CD4-positive, alpha-beta T cell treated with Interleukin-4 for 4 hours (primary cell): ENCODE measurements at places on chromosomes 6 and 20.

- no peak for DNase-seq
Measured at GRCh38 chr6:99073223-99073622, 125.5 kb upstream of the FBXL4 start.

DNA sequence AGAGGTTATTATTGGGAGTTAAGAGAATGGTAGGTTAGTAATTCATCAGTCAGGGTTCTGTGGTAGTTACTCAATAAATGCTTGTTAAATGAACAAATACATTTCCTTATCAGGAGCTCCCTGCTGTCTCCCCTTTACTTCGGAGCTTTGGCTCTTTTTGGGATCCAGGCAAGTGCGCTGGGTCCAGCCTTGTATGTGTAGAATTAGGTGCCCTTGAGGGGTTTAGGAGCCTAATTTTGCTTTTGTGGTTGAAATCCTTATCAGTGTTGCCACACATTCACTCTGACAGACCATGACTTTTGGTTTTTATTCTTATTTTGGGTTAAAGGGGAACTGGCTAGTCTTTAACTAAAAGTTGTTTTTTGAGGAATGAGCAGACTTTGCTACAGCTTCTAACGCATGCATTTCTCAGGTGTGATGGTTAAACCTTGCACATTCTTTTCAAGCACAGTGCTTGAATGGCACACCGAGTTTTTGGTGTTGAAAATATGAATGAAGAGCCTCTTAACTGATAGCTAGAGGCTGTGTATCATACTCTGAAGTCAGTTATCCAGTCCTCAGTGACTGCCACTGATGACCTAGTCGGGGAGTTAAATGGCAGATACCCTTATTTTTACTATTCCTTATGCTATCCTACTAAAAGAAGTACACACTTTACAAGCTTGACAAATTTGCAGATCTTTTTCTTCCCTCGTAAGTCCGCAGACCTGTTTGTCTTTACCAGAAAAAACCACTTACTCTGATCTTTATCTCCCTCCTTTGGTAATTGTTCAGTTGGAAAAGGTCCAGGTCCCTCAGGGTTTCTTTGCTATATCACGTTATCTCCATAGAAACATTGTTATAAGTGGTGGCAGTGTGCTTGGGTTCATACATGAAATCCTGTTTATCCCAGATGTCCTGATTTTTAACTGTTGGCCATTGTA is 50.7 kb upstream of the PLCG1 start:
- no peak for DNase-seq

DNA sequence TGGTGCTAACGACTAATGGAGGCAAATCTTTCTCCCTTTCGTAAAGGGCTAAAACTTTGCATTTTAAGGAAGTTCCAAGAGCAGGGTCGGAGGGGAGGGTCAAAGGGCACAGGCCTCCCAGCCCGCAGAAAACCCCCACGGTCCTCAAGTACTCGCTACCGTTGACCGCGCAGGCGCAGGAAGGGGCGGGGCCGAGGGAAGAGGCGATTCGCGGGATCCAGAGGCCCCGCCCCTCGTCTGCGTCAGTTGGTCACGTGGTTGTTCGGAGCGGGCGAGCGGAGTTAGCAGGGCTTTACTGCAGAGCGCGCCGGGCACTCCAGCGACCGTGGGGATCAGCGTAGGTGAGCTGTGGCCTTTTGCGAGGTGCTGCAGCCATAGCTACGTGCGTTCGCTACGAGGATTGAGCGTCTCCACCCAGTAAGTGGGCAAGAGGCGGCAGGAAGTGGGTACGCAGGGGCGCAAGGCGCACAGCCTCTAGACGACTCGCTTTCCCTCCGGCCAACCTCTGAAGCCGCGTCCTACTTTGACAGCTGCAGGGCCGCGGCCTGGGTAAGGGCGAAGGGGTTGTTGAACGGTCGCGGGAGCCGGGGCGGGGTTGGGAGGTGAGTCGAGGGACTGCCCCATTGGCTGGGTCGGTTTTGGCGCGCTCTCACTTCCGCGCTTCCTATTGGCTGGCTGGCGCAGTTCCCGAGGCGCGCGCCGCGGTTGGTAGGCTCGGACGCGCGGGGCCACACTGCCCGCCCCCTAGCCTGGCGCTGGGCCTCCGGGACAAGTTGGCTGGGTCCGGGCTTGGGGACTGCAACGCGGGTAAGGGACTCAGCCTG is at the start of gene GMNN:
Gene GMNN (plus strand): TSS at position 242 of the 824 bp plus-strand sequence. CDS start 2,310 bp downstream, outside the sequence.
- DNase-seq = peak; percentile 94

- DNase-seq = no peak
Measured at GRCh38 chr6:142357879-142358278, 56.1 kb downstream of the ADGRG6 start.

DNA sequence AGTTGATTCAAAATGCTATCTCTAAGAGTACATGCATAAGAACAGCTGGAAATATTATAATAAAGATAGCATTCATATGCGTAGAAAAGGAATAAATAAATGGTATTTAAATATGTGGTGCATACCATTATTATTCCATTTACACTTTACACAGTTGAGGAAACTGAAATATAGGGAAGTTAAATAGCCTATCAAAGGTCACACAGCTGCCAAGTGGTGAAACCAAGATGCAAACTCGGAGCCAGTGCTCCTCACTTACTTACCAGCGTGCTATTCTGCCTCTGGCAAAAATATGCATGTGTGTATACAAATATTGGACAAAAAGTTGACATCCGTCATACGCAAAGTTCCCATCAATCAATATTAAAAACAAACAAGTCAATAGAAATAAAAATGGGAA is 22.3 kb upstream of the ANKEF1 start:
- no peak for DNase-seq

DNA sequence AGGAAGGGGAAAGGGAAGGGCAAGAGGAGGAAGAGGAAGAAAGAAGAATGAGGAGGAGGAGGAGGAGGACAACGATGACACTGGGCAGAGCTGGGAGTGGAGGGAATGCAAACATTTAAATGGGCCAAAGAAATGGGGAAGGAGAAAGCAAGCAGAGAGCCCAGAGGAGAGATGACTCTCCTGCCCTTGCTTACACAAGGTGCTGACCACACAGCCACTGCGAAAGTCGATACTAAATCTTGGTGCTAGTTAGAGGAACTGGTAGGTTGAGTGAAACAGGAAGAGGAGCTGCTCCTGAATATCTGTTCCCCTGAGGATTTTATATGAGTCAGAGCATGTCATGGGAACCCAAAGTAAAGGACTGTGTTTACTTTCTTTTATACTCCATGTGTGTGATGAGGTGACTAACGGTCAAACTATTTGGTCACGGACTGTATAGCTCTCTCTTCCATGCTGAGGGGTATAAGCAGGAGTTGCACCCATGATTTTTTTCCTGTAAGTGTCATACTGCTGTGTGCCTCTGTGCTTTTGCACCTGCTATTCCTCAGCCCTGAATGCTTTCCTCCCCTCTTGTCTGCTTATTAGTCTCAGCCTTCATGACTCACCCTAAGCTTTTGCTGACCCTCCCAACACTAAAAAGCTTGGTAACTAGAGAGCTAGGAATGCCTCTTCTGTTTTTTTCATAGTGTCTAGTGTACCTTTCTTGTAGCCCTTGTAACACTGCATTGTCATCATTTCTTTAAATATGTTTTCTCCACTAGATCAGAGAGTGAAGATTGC is 9.5 kb upstream of the PAQR8 start:
- no peak for DNase-seq

- DNase-seq = no peak
Measured at GRCh38 chr6:151247490-151247889, 7.7 kb downstream of the AKAP12 start.

DNA sequence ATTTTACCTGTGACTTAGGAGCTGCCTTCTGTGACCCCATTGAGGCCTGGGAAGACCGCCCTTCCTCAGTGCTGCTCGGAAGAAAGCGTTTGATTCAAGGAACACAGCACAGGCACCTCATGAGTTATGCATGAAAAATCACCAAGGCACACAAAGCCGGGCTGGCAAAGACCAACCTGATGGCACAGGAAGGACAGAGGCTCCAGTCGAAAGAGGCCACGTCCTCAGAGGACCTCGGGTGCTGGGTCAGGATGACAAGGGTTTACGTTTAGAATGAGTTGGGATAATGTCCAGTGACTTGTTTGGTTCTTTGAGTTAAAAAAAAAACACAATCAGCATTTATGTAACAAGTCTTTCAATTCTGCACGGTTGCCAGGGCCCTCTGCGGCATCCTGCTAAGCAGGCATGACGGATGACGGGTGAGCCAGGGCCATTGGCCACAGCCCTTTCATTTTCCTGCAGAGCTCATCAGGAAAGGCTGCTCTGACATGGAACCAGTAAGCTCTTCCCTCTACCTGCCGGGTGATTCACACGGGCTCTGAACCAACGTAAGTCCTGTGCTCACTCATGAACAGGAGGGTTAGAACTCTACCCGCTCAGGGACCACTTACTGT is 112.8 kb downstream of the DACT2 start:
- no peak for DNase-seq

DNA sequence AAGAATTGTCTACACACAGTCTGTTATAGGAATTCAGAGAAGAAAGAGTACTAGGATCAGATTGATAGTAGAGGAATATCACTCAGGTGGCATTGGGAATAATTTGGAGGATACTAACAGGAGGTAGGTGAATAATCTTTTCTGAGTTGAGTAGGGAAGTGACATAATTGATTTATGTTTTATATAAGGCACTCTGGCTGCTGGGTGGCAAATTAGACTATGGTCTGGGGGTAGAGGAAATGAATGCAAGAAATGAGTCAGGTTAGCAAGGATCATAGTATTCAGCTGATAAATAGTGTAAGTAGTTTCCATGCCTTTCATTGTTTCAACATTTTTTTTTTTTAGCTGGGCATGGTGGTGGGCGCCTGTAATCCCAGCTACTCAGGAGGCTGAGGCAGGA is 113.3 kb downstream of the CDKAL1 start:
- no peak for DNase-seq

GRCh38 chr6:104134876-104135275 is 724.8 kb downstream of the HACE1 start:
- DNase-seq = no peak

DNA sequence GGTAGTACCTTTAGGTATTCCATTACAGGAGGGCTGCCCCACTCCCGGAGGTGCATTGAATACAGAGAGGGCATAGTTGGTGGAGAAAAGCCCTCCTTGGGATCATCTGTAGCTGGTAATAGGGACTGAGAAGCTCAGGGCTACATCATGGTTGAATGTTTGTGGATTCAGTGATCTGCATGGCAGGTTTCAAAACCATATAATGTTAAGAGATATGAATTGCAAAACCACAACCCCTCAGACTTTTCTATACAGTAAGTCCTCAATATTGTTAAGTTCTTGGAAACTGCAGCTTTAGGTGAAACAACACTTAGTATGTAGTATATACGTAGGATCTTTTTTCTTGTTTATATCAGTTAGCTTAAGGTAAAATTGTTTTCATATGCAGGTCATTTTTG is 11.3 kb downstream of the TULP4 start:
- DNase-seq = no peak

DNA sequence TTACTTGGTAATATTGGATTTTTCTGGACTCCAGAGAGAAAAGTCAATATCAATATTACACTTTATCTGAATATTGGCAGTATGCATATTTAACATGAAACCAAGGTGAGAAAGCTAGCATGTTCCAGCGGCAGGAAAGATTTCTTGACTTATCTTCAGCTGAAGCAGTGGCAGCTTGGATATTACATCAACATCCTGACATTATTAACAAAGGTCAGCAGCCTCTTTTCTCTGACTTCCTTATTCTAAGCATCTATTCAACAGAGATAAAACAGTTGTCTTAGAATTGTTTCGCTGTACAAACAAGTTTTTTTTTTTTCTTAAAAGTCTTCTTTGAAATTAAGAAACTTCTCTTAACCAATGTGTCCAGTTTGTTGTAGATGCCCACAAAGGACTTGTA is 11.8 kb downstream of the DCBLD1 start:
- DNase-seq = no peak

DNA sequence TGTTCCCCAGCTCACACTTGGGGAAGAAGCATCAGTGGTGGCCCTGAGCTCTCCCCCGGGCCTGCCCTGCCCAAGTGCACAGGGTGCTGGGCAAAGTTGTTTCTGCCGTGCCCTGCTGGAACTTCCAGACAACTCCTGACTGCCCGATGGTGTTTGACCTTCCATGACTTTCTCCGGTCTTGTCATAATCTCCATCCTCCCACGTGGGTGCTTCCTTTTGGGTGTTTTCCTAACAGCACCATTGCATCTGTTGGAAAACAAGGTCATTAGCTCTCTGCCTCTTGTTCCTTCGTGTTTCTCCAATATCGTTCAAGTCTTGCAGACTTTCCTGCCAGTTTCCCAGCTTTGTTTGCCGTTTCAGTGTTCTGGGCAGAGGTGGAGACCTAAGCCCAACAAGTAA is 68.7 kb upstream of the TIAM2 start:
- no peak for DNase-seq

DNA sequence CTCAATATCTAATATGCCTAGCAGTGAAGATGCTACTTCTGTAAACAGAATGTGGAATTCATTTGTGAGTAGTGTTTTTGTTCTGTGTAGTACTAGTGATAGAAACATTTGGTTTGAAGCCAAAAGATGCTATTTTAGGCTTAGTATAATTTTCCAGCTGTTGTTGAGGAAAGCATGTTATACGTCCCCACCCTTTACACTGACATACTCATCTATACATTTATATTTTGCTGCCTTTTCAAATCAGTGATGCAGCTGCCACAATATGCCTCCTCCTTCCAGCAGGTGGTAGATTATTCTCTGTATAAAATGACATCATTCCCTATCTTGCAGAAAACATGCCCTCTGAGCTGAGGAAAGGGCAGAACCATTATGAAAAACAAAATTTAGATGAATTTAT is 1217.6 kb upstream of the GJE1 start:
- no peak for DNase-seq

DNA sequence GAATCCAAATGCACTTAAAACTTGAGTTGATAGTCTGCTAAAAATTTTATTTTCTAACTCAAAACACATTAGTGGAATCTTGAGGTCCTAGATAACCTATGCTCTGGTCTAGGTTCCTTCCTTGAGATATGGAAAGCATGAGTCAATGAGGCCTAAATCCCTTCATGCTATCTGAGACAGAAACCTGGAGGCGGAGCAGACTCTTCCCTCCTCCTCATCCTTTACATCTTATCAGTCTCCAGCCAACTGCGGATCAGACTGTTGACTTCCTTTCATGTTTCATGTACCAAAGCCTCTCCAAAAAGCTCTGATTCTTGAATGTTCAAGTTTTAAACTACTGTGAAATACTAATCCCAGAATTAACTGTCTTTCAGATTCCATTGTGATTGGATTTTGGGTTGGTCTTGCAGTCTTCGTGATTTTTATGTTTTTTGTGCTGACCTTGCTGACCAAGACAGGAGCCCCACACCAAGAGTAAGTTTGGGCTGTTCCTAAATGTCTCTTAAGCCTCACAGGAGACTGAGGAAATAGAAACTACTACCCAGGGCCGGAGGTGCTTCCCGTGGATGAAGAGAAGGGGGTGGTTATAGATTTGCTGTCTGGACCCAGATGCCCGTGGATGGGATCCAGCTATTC is 29.1 kb downstream of the MRAP2 start:
- DNase-seq = no peak

DNA sequence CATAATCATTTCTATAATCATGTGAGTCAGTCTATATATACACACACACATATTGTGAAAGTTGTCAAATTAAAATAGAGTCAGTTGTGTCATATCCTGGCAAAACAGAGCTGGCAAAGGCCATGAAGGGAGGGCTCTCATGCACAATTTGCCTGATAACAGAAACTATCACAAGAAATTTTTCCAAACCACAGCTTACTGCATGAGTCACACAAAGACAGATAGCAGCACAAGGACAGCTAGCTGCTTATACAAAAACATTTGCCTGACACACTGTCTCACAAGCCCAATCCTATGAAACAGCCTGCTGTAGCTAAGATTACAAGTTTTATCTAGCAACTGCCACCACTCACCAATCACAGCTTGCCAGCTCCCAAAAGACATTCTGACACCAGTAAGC is 848.5 kb upstream of the MAN1A1 start:
- no peak for DNase-seq
